ENCODE measurements at places on chromosomes 11 and 22.

- no peak for DNase-seq
Observed at GRCh38 chr22:19290400-19291217, 910 bp downstream of the CLTCL1 start.

GRCh38 chr22:19756288-19757128 is 4.1 kb upstream of the TBX1 start:
- DNase-seq, result no peak

GRCh38 chr11:103483996-103484395 is 374.8 kb downstream of the DYNC2H1 start:
- DNase-seq, result no peak

GRCh38 chr22:46421267-46421666 is 85.8 kb downstream of the TRMU start:
- DNase-seq, result no peak

DNA sequence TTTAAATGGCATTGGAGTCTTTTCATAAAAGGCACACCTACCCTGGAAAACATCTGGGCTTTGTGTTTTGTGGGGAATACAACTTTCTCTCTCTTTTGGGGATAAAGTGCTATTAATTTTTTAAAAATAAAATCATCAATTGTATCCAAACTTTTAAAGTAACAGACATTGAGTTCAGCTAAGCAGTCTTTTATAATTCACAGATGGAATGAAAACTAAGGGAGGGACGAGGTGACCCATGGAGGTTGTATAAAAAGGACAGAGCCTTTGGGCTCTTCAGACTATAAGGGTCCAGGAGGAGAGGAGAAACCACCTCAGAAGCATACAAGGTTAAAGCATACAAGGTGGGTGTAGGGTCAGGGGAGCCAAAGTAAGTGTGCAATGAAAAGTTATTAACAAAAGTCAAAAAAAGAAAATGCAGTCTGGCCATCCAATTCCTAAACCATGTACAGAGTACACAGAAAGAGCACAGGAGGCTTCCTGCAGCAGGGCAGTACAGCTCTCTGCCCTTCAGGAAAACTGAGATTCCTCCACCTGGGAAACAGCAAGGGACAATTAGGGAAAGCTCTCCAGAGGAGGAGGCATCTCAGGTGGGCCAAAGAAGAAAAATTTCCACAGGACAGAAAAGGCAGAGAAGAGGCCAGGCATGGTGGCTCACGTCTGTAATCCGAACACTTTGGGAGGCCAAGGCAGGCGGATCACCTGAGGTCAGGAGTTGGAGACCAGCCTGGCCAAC is 10.5 kb downstream of the KLHL22 start:
- DNase-seq, result no peak

Data from HS-27A (cell line).